Suppressor macrophage treated with lipopolysaccharide for 1 hour (primary cell): ENCODE measurements at places on chromosomes 12 and 14.
A peak's percentile ranks its signal among the peaks of the same experiment; 100 is the strongest.

GRCh38 chr12:119153477-119154434 lies 25.0 kb upstream of the HSPB8 start:
- peak; percentile 45 for DNase-seq

DNA sequence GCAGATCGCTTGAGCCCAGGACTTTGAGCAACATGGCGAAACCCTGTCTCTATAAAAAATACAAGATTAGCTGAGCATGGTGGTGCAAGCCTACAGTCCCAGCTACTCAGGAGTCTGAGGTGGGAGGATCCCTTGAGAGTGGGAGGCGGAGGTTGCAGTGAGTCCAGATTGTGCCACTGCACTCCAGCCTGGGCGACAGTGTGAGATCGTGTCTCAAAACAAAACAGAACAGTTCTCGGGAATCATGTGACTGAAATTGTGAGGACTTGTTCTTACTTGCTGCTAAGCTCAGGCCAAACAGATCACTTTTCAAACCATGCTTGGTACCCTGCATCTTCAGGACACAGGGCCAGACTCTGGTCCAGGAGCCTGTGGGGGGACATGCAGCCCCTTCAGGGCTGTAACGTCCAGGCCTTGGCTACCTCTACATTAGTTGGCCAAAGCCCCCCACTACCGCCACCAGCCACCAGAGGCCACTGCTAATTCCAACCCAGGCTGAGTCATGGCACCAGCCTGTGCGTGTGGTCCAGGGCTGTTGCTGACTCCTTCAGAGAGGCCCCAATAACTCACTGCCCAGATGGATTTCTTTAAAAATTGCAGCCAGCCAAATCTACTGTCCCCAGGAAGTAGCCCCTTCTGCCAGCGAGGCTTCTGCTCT lies 33.4 kb upstream of the SYNDIG1L start:
- DNase-seq, result peak; percentile 69

DNA sequence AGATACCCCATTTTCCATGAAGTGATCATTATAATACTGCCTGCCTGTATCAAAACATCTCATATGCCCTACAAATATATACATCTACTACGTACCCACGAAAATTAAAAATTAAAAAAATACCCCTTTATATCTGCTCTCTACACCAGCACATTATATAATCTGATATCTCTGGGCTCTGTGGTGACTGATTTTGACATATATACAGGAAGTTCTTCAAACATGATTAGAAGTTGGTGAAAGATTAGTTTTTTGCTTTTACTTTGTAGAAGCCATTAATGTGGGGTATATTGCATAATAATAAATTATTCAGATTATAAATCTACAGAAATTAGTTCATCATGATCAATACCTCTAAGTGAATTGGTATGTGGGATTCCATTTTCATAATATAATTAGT lies 126.7 kb upstream of the MDM1 start:
- no peak for DNase-seq

GRCh38 chr12:85072826-85073225 lies 36.7 kb downstream of the LRRIQ1 start:
- no peak for DNase-seq

DNA sequence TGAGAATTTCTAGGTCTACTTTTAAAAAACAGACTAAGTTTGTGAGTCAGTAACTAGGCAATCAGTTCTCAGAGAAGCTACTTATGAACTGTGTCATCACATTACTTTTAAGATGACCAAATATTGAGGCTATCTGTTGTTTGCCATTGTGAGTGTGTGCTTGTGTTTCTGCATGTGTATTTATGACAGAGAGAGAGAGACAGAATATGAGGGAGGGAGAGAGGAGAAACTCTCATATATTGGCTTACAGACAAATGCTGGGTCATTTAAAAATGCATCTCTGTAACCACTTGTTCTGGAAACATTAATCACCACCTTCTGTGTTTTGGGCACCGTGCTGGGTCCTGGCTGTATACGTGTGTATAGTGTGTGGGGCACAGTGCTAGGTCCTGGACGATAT lies 161.5 kb upstream of the FRMD6 start:
- no peak for DNase-seq

DNA sequence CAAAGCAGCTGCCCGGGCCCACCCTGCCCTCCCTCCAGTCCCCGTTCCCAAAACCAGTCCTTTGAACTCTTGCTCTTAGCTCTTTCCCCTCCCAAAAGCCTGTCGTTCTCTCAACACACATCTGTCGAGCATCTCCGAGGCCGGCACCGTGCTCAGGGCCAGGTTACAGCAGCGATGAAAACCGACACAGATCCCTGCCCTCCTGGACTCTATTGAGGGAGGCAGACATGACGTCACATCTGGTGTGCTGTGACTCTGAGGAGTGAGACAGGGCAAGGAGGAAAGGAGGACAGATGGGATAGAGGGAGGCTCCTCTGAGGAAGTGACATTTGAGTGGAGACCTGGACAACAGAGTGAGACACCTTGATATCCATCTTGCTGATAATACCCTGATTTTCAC lies 34.6 kb upstream of the PWP1 start:
- DNase-seq, result no peak

- no peak for DNase-seq
Measured at GRCh38 chr12:65670775-65671174, 153.5 kb upstream of the HMGA2 start.

DNA sequence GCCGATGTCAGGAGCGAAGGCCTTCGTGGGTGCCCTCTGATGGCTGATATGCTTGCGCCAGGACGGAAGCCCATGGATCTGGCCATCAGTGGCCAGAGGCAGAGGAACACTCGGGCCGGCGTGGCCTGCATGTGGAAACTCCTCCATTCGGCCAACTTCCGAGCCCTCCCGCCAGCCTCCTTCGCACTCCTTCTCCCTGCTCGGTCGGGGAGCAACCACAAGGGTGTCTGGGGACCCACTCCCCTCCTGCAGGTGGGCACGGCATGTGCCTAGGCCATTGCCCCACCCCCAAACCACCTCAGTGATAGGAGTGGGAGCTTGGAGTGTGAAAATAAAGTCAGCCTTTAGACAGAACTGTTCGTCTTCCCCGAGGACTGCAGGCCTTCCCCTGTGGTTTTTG lies 231.3 kb downstream of the BCL11B start:
- DNase-seq, result no peak

GRCh38 chr12:11880381-11880780 lies 190.4 kb upstream of the BCL2L14 start:
- peak; percentile 80 for DNase-seq

GRCh38 chr14:94054936-94055335 lies 26.1 kb downstream of the DDX24 start:
- DNase-seq, result no peak

GRCh38 chr12:32273063-32273522 lies 126.3 kb upstream of the FGD4 start:
- no peak for DNase-seq

DNA sequence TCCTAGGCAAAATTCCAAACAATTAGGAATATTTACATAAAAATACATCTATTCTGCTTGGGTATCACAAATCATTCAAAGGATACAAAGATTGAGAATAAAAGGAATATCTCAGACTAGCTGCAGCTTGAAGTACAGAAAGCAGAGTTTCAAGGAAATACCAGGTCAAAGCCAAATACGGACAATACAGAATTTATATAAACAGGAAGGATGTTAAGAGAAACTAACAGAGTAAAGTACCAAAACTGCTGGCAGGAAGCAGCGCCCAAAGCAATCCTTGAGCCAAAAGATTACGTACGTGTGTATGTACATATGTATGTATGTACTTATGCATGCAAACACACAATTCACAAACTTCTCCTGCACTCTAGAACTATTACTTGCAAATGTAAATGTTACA lies 86.6 kb downstream of the PPP1R12A start:
- no peak for DNase-seq

DNA sequence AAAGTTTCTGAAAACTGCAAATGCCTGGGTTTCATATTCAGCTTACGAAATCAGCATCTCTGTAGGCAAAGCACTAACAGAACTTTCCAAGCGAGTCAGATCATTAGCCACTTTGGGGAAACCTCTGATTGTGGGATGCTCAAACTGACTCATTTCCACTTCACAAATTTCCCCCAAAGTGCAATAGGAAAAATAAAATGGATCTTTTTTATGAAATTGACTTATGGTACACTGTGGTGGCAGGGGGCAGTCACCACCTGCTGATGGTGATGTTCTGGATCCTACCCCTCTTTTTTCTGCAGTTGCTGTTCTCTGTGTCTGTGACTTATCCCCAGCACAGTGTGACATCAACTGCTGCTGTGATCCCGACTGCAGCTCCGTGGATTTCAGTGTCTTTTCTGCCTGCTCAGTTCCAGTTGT lies 5.6 kb downstream of the TCTN1 start:
- DNase-seq, result peak; percentile 77

GRCh38 chr12:40110586-40110985 lies 4.7 kb upstream of the SLC2A13 start:
- DNase-seq, result peak; percentile 31

DNA sequence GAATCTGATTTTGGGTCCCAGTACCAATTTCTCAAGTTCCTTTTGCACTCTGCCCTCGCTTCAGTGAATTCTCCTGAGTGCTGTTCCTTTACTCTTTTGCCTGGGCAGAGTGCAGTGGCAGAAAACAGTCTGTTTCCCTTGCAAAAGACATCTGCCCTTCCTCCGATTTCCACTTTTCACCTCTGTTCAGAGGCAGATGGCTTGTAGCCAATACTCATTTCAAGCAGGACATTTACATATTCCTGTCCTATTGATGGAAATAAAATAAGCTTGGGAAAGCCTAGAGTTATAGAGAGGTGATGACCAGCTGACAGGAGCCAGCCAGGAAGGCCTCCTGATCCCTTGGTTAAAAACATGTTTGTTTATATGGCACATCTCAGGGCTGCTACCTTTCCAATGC lies 111.0 kb downstream of the SLC8A3 start:
- DNase-seq, result no peak

- DNase-seq, result no peak
Measured at GRCh38 chr12:41032386-41032785, 155.7 kb upstream of the PDZRN4 start.

DNA sequence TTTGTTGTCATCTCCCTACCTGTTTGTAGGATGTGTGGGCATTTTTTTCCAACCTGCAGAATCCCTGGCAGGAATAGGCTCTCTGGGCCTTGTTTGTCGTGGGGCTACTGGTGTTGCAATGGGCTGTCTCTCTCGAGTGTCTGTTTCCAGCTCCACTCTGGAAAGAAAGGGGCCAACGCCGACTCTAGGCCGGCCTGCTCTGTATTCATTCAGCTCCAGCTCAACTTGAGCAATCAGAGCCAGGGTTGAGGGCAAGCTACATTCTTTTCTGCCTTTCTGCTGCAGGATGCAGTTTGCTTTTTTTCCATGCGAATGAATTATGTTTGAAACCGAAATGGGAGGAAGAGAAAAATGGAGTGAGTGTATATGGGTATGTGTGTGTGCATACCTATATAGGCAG lies 2.3 kb downstream of the JDP2 start:
- no peak for DNase-seq

GRCh38 chr12:3122841-3123678 lies 45.9 kb downstream of the TSPAN9 start:
- DNase-seq, result no peak

DNA sequence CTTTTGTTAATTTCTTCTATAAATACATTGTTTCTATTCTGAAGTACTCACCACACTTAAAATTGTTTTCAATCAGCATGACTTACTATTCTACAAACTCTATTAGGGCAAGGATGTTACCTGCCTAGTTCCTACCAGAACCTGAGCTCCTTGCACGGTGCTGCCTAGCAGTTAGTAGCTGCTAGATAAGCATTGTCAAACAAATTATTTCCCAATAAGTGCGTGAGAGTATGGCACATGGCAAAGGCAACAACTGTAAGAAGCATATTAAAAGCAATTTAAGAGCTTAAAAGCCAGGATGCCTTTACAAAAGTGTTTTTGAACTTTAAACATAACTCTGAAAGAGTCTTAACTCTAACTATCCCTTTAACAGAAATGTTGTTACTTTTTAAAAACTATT lies 8.2 kb upstream of the LYZ start:
- DNase-seq, result no peak

GRCh38 chr12:21642707-21643389 lies 14.8 kb downstream of the LDHB start:
- no peak for DNase-seq

DNA sequence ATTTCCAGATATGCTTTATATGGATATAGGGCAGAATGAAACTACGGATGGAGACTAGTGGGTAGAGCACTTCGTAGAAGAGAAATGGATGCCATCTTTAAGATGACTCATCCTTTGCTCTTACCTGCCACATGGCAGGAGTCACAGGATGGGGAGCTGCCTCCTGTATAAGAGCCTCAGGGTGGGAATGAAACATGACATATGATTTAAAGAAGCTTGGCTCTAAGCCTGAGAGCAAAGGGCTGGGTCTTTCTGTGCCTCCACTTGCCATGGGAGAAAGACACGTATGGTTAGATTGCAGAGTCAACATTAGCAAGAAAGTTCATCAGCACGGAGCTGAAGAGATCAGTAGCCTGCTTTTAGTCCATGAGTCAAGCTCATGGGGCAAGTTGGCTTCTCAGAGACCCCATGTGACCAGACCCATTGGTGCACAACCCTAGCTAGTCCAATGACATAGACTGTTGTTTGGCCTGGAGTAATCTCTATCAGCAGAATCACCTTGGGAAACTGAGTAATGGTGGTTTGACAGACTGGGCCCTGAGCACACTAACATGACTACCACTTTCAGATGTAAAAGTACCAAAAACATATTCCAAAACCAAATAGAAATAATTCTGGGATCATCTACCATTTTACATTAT lies 38.1 kb upstream of the IL22 start:
- no peak for DNase-seq

DNA sequence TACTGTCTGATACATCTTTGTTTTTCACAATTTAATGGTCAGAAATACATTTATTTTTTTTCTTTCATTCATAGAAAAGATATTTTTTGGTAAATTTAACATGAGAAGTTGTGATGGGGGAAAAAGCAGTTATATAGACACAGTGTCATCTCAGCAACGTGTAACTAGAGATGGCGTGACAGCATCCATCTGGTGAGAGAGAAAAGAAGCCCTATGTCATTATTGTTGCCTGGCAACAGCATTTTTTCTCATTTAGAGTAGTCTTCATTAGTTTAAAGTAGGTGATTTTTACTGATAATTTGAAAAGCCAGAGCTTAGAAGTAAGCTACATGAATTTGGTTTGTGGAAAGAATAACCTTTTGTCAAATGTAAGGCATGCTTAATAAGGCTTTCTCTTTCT lies 128.6 kb downstream of the ACSS3 start:
- no peak for DNase-seq

DNA sequence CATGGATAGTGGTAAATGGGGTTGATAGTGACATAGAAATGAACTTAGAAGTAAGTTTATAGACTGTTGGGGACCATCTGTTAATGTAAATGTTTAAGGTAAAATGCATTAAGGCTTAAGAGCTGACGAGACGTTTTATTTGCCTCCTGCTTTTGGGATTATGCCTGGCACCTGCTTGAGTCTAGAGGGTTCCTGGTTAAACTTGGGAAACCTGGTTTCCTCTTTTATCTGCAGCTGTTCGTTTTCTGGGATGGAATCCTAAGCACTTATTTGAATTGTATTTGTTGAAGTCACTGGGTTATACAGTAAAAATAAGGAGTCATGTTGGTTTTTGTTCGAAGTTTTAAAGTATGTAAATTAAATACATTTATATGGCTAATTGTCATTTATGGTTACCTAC lies 914.7 kb downstream of the NRXN3 start:
- no peak for DNase-seq
